Anterior cingulate cortex (tissue), 58 donors: ENCODE measurements at places on chromosomes 3 and 15.

- DNase-seq = no peak
Measured at GRCh38 chr3:172919297-172919683, 168.8 kb downstream of the ECT2 start.

DNA sequence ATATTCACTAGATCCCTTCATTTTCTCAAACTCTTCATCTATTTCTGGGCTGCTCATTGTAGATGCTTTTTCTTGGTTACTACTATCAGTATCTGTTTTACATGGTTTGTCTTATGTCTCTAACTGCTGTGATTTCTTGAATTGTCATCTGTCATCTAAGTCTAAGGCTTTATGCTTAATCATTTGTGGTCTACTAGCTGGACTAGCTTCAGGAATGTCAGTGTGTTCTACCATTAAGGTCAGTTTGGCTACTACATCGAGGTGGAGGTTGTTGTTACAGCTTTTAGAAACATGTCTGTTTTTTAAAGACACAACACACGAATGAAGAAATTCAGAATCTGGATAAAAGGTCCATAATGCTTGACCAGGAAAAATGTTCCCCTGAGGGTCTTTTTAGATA lies 82.2 kb downstream of the ABI3BP start:
- DNase-seq = no peak

- DNase-seq = peak; percentile 74
Measured at GRCh38 chr15:32029862-32030781, at the start of gene CHRNA7. Gene CHRNA7, plus strand, starts transcription at chr15:32030515. Its CDS starts 80 bp downstream, at chr15:32030595.

- DNase-seq = no peak
Measured at GRCh38 chr3:141491929-141492328, 5.1 kb downstream of the RASA2 start.

DNA sequence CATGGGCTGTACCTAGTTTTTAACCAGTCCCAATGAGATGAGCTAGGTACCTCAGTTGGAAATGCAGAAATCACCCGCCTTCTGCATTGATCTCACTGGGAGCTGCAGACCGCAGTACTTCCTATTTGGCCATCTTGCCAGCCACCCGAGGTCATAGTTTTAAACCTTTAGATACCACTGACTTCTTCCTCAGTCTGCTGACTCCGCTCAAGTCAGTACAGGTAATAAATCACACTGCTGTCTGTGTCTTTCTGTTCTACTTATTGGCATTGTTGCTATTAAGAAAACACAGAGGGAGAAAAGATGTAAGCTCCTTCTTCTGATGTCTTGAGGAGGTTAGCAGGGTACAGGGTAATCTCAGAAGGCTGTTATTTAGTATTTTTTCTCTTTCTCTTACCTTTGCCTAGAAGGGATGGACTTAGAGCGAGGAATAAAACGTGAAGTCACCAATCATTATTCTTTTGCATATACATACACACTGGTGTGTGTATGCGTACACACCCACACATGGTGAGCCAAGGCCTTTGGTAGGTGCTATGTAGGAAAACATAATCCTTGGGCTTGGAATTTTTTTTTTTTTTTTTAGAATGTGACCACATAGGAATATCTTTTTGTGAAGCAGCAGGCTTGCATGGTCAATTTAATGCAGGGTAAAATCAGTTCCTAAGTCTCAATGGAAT lies 197.2 kb downstream of the EDEM1 start:
- DNase-seq = no peak

- no peak for DNase-seq
Measured at GRCh38 chr15:25739687-25740121, 123.4 kb downstream of the ATP10A start.

- DNase-seq = no peak
Measured at GRCh38 chr3:141087076-141087777, 36.1 kb downstream of the SPSB4 start.

DNA sequence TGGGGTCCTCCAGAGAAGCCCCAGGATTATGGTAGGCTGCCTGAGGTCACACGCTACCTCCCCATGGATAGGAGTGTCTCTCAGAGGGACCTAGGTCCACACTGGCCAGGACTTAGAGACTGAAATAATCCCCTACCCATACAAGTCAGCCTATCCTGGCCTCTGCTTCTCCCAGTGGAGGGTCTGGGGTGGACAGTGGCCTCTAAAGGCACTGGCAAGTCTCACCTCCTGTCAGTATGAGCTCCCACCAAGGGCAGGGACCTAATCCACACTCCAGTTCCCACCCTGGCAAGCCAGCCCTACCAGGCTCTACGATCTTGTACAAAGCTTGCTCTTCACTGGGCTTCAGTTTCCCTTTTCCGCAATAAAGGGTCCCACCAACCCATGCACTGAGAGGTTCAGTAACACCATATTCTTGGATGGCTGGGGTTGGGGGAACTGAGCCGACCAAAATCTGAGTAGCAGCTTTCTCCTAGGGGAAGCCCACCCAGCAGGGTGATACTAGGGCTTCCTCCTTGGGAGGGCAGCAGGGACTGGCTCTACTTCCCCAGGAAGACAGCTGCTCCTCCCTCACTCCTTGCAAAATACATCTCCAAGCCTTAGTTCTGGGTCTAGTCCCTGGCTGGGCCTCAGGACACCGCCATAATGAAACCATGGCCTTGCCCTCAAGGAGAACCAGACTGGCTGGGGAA lies 2.4 kb downstream of the CISH start:
- no peak for DNase-seq

DNA sequence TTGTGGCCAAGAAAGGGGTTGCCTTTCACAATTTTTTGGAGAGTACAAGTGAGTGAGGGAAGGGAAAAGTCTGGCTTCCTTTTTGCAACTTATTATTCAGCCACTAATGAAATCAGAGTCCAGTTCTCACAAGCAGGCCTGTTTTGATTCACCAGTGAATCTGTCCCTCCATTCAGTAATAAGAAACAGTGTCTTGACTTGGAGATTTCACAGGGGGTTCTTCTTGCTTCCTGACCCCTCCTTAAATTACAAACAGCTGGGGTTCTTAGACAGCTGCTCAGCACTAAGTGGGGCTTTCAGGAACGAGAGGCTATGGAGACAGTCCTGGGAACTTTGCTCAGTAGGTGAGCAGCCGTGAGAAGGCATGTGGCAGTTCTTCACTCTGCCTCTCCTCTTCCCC lies 24.5 kb downstream of the SEMA3G start:
- DNase-seq = no peak

- DNase-seq = no peak
Measured at GRCh38 chr3:45098310-45098709, 47.9 kb downstream of the CDCP1 start.

DNA sequence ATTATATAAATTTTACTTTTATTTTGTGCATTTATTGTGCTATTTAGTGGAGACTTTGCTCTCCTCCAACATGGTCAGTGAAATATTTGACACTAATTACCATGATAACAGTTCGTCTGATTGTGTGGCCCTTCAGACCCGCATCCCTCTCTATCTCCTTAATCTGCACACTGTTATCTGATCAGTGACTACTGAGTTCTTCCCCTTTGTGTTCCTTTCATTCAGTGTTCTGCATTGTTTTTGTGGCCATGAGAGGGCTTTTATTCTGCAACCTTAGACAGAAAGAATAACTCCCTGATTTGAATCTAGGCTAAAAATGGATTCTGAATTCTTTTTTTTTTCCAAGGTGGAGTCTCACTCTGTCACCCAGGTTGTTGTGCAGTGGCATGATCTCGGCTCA lies 11.9 kb upstream of the FMN1 start:
- DNase-seq = no peak

- peak; percentile 24 for DNase-seq
Measured at GRCh38 chr15:79115986-79116665, 25.5 kb upstream of the RASGRF1 start.

DNA sequence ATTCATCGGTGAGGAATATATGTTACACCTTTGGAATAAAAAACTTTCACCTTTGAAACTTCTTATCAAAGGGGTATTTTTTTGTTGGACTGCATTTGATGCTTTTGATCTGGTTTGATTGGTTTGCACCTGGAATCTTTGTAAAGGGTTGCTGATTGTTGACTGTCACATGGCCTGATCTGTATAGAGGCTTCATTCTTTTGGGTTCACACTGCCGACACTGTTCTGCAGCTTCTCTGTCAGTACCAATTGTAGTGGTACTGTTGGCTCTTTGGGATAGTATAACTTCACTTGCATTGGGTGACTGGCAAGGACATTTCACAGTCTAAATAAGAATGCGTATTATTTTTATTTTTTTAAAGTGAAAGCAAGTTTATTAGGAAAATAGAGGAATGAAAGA lies 155.7 kb downstream of the DOCK3 start:
- no peak for DNase-seq

GRCh38 chr3:158882445-158882844 lies 80.6 kb downstream of the MFSD1 start:
- DNase-seq = no peak

- DNase-seq = no peak
Measured at GRCh38 chr3:185519021-185519420, 20.2 kb upstream of the TMEM41A start.

- no peak for DNase-seq
Measured at GRCh38 chr15:85623315-85624049, 171.2 kb downstream of the KLHL25 start.

- no peak for DNase-seq
Measured at GRCh38 chr15:31358957-31359701, 32.5 kb downstream of the KLF13 start.

GRCh38 chr3:47578119-47578632 lies 489 bp downstream of the CSPG5 start:
- DNase-seq = peak; percentile 50

DNA sequence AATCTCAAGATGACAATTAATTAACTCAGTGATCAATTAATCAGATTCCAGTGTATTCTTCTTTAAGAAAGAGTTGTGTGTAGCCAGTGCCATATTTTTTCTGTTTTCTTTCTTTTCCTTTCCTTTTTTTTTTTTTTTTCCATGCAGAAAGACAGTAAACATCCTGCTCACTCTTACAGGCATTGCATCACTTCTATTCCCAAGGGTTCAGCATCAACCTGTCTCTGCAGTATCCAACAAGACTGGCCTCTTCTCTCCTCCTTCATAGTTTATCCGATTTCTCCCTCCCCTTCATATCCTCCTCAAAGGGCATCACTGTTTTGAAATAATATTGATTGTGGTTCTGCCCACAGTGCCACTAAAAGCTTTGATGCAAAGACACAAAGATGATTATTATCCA lies 17.0 kb upstream of the SLC9A9 start:
- no peak for DNase-seq

GRCh38 chr3:72093270-72093991 lies 308.5 kb upstream of the PROK2 start:
- no peak for DNase-seq

GRCh38 chr15:94070356-94071295 lies 160.7 kb upstream of the MCTP2 start:
- DNase-seq = no peak

GRCh38 chr15:83310521-83311456 lies 26.3 kb upstream of the BNC1 start:
- no peak for DNase-seq

DNA sequence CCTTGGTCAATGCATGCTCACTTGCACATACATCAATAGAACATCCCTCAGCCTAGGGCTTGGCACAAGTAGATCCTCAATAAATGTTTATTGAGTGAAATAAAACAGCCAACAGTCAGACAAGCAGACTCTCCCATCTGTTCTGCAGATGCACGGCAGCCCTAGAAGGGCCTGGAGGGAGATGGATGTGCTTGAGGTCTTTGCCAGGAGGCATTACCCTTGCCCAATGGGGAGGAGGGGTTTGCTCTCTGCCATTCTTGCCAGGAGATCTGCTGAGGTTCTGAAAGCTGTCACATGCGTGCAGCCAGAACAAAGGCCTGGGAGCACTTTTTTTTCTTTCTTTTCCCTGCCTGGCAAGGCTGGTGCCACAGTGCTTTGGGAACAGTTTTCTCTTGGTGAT lies 349.3 kb upstream of the THRB start:
- DNase-seq = no peak

- no peak for DNase-seq
Measured at GRCh38 chr3:150739200-150739863, 23.6 kb downstream of the SIAH2 start.

GRCh38 chr3:101281521-101282030 lies 38.8 kb downstream of the IMPG2 start:
- DNase-seq = no peak

- DNase-seq = no peak
Measured at GRCh38 chr3:22377421-22377820, 626.4 kb upstream of the ZNF385D start.

- DNase-seq = no peak
Measured at GRCh38 chr3:56691165-56692000, 8.3 kb upstream of the TASOR start.

DNA sequence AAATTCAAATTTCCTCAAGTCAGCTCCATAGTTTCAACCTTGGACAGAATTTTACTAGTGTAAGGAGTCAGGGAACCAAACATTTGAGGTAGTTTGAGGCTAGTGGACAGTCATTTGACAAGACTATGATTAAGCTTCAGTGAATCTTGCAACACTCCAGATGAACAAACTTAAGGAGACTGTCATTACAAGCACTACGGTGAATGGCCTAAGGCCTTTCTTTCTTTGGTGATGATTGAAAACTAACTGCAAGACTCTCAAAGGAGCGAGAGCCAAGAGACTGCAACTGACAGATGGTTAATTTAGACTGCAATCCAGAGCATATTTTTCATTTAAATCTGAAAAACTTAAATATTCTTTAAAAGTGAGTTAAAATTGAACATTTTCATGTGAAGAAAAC lies 272.3 kb upstream of the NECTIN3 start:
- no peak for DNase-seq

GRCh38 chr15:58313304-58313703 lies 118.5 kb upstream of the LIPC start:
- DNase-seq = no peak

DNA sequence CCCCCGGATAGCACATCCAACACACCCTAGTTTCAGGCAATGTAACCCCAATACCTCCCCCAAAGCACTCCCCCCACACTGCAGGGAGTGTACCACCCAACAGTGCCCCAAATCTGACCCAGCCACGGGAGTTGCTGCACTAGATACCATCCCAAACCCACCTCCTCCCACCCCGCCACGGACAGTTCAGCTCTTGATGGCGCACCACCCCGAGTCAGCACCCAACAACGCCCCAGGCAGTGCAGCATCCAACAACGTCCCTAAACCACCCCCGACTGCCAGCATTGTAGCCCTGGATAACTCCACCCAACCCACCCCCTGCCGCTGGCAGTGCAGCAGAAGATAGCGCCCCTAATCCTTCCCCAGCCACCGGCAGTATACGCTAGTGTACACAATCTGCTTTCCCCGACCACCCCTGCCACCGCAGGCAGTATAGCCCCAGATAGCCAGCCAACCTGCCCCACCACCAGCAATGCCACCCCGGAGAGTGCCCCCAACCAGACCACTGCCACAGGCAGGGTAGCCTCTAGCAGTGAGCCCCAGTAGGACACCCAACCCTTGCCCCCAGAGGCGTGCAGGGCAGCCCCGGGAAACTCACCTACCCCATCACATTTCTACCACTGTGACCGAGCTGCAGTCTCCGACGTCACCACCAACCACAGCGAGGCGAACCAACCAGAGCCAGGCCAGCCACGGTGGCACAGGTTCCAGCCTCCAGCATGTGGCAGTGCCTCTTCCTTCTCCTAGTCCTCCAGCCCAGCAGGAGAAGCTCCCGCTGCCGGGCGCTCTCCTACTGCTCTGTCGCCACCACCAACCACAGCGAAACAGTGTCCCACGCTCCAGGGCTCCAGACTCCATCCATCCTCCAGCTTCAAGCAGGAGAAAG lies 178.1 kb downstream of the POTEB3 start:
- DNase-seq = no peak
